T-helper 17 cell (primary cell): ENCODE measurements at places on chromosomes 12 and 14. TPM values are rescaled to one million over a fixed set of nuclear protein-coding genes. Genes with fewer than 3 reads are reported as not detected.

- peaks cover 54% of the 10 kb centered on the region for H3K4me1 ChIP-seq
- peak overlapping the region; percentile 53 for H3K4me3 ChIP-seq
- H3K36me3 ChIP-seq: peaks cover 13% of the 10 kb centered on the region
- no peaks in the 10 kb centered on the region for H3K27me3 ChIP-seq
Measured at GRCh38 chr14:61512026-61512834, 183.1 kb upstream of the HIF1A start.

- peaks cover 12% of the 10 kb centered on the region for H3K36me3 ChIP-seq
- H3K4me3 ChIP-seq: no peak overlapping the region
- H3K27ac ChIP-seq: no peak overlapping the region
- H3K4me1 ChIP-seq: peaks cover 2% of the 10 kb centered on the region
- no peak for DNase-seq
- H3K27me3 ChIP-seq: no peaks in the 10 kb centered on the region
Measured at GRCh38 chr12:121424624-121424975, 24.7 kb downstream of the RNF34 start.

The DUSP16 gene
- 94.8 TPM for total RNA-seq

The KCNK13 gene
- total RNA-seq: not detected

The ETFBKMT gene
- 1.2 TPM for total RNA-seq
